Activated T-helper 1 cell treated with anti-CD3 and anti-CD28 coated beads, Interleukin-12 subunit alpha, Interleukin-12 subunit beta, Interleukin-2, Interleukin-4 antibody, amounts not matched to agents 30 ng/mL and 10 ng/mL and 1 ng/mL, durations not matched to agents 14 hours and 24 hours and 36 hours (primary cell): ENCODE measurements at places on chromosomes 1 and 21. TPM values are rescaled to one million over a fixed set of nuclear protein-coding genes. Genes with fewer than 3 reads are reported as not detected.

The SPATA46 gene
- total RNA-seq, result not detected in 2 replicates

The CD52 gene
- 394 and 411 TPM in 2 replicates for total RNA-seq

The LCE3D gene
- not detected in 2 replicates for total RNA-seq

GRCh38 chr1:248471154-248471553 lies 2.0 kb upstream of the OR2T3 start:
- DNase-seq, result no peak

The GSTM1 gene
- 77.4 and 86.4 TPM in 2 replicates for total RNA-seq
